Omental fat pad (tissue), 4 donors: ENCODE measurements at places on chromosomes 2 and 18. TPM values are rescaled to one million over a fixed set of nuclear protein-coding genes. Genes with fewer than 3 reads are reported as not detected.
A peak's percentile ranks its signal among the peaks of the same experiment; 100 is the strongest.

DNA sequence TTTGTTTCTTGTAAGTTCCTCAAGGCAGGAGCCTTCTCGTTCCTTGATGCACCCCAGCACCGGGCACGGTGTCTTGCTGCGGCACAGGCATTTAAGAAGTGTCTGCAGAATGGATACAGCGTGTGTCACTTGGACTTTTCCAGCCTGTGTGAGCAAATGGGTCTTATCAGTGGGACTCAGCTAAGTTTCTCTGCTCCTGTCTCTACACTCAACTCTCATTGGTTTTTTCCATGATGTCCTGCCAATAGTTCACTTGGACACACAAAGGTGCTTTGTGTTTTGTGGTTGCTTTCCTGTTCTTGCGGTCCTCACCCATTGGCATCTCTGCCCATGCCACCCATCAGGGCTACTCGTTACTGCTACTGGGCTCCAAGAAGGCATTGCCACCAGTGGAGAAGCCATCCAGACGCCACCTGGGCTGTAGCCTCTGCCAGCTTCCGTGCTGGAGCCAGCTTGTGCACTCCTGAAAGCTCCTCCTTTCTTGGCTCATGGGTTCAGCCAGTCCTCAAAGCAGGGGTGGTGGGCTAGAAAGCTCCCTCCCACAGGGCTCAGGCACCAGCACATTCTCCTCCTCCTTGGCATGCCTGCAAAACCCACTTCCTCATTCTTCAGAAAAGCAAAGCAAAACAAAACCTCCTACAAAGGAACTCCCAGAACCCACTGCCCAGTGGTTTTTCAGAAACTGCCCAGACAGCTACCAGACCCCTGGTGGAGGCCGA, 41.4 kb downstream of the IL1R2 start:
- DNase-seq: no peak

DNA sequence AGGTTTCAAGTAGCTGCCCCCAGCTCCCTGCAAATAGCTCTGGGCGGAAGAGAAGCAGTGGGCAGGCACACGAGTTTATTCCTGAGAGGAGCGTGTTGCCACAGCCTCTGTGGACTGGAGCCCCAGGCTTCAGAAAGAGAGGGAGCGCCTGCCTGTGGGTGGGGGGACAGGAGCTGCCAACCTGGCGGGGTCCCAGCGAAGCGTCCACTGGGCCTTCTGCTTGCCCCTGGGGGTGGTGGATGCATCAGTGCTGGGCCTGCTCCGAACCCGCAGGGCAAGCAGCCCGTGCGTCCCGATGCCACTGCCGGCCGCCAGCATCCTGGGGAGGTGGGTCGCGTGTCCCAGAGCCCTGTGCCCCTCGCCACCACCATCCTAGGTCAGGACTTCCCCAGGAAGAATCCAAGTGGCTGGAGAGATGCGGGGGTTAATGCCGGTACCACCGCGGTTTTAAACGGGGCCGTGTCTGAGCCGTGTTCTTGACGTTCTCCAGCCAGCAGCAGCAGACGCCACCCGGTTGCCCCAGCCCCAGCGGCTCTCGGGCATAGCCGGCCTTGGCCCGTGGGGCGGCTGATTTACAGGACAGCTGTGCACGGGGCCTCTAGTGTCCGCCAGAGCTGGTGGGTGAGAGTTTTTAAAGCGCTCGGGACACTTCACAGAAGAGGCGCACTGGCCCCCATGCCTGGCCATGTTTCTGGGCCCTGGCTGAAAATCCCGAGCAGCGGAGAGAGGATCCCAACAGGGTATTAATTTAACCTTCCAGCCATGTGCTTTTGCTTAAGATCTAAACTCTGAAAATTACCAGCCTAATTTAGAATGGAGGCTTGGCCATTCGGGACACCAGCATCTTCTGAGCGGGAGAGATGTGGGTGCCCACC, 84.7 kb downstream of the NFATC1 start:
- DNase-seq: no peak

- DNase-seq: no peak
These were observed 5.9 kb upstream of the RNF152 start for GRCh38 chr18:61898640-61899101.

- no peak for DNase-seq
These were observed 297.4 kb downstream of the EIPR1 start for GRCh38 chr2:3079959-3080948.

DNA sequence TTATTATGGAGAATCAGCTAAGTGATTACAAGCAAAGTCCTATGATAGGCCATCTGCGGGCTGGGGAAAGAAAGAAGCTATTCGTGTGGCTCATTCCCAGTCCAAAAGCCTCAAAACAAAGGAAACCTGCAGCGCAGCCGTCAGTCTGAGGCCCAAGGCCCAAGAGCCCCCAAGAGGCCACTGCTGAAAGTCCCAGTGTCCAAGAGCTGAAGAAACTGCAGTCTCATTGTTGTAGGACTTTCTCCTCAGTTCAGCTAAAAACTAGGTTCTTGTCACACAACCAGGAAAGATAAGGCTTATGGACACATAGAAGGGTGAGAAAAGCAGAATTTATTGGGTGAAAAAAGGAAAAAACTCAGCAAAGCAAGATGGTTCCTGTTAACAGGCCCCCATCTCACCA, 143.2 kb downstream of the RHBDD1 start:
- no peak for DNase-seq

DNA sequence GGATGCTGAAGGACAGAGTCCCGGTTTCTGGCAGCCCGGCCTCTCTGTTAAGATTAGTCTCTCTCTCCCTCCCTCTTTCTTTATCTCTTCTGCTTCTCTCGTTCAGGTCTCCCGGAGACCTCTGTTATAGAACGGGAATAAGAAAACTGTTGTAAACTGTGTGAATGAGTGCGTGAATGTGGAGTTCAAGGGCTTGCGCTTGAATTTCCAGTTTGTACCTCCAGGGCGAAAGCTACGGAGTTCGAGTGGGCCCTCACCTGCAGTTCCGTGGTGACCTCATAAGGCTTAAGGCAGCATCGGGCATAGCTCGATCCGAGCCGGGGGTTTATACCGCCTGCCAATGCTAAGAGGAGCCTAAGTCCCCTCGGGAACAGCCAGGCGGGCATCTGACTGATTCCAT, 26.4 kb downstream of the SKA1 start:
- DNase-seq: no peak

DNA sequence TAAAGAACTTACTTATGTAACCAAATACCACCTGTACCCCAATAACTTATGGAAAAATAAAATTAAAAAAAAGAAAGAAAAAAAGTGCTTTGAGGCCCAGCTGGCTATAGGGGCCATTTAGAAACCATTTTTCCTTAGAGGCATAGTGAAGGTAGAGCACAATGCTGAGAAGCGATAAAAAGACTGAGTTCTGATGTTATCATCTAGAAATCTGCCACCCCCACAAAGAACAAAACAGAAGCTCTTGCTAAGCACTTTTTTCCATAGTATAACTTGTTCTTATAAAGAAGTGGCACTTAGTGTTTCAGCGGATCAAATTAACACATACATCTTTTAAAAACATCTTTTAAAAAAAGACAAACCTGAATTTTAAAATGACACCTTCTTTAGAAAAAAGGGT, 51.4 kb downstream of the ICOS start:
- DNase-seq: no peak

- DNase-seq: peak; percentile 22
These were observed 215.8 kb upstream of the DTNA start for GRCh38 chr18:34494359-34494696.

DNA sequence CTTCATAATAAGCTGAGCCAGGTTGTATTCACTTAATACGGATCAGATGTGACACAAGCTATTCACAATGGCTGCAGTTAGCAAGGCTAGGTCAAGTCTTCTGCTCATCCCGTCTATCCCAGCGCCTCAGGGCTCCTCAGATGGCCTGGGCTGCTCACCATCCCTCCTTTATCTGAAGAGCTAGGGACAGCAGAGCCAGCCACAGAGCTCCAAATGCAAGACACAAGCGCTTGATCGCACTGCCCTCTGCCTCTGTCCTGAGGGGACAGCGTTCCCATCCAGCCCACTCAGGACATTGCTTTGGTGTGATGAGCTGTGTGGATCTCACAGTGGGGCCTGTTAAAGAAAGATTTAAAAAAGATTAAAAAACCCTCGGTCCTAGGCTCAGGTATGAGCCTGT, 254.4 kb upstream of the HS6ST1 start:
- DNase-seq: no peak

- DNase-seq: no peak
These were observed 37.7 kb downstream of the BCL11A start for GRCh38 chr2:60515721-60516226.

- no peak for DNase-seq
These were observed 116.3 kb downstream of the ZBTB7C start for GRCh38 chr18:48292782-48293424.

DNA sequence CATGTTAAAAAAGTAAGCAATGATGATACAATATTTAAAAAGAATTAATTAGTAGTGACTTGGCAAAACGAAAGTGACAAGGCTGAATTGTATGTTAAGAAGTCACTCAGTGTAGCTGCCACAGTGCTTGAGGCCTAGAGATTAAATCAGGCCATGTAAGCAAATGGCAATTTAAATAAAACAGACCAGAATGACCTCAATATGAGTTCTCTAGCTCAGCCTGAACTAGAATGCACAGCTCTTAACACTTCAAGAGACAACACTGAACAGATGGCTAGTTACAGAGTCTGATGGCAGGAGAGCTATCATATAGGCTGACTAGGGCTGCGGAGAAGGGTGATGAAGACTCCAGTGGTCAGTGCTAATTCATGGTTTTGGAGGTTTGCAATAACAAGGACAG, 117.9 kb upstream of the ZBTB14 start:
- DNase-seq: no peak

DNA sequence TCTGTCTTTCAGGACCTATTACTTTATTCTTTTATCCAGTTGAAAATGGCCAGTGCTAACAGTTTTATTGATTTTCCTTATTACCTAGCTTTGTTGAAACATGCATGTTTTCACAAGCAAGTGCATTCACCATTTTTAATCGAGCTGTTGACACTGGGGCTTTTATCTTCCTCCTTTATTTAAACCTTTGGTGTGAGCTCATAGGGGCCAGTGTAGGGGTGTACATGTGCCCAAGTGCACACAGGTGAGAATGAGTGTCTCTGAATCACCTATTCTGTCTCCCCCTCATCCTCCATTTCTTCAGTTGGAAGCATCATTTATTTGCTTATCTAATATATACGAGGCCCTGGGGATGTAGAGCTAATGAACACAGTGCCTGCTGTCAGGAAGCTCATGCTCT, 199.1 kb downstream of the PRKCE start:
- no peak for DNase-seq

DNA sequence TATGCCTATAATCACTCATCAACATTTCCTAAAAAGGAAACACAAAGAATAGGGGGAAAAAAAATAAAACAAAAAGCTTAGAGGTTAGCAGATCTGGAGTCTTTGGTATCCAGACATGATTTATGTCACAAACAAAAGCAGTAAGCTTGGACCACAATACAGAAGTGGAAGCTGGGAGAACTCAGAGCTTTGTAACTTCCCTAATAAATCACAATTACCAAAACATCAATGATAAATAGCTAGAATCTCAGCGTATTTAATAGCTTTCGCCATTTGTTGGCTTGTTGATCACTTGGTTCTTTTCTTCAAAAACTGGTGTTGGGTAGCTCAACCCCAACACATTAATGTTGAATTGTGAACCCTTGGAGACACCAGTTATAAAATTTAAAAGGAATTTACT, 392.5 kb downstream of the IRS1 start:
- no peak for DNase-seq

DNA sequence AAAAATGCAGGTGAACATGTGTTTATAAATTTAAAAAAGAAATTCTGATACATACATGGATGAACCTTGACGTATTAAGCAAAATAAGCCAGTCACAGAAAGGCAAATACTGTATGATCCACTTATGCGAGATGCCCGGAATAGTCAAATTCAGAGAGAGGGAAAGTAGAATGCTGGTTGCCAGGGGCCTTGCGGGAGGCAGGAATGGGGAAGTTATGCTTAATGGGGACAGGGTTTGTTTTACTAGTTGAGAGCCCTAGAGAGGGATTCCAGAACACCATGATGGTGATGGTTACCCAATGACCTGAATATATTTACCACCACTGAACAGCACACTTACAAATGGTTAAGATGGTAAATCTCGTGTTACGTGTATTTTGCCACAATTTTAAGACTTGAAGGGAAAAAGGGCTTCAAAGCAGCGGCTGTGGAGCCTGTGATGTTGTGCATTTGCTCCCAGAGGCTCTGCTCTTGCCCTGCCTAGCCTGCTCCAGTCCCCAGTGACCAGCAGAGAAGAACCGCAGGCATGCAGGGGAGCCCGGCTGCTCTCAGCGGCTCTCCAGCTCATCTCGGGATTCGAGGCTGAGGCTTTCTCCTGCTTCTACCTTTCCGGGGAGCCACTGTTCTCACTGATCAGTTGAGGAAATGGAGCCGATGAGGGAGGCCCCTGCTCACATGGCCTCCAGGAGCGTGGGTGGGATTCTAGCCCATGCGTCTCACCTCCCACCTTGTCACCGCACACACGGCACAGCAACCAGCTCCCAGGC, 51.7 kb upstream of the TFCP2L1 start:
- DNase-seq: no peak

GRCh38 chr2:15107137-15107536, 454.0 kb downstream of the NBAS start:
- no peak for DNase-seq

DNA sequence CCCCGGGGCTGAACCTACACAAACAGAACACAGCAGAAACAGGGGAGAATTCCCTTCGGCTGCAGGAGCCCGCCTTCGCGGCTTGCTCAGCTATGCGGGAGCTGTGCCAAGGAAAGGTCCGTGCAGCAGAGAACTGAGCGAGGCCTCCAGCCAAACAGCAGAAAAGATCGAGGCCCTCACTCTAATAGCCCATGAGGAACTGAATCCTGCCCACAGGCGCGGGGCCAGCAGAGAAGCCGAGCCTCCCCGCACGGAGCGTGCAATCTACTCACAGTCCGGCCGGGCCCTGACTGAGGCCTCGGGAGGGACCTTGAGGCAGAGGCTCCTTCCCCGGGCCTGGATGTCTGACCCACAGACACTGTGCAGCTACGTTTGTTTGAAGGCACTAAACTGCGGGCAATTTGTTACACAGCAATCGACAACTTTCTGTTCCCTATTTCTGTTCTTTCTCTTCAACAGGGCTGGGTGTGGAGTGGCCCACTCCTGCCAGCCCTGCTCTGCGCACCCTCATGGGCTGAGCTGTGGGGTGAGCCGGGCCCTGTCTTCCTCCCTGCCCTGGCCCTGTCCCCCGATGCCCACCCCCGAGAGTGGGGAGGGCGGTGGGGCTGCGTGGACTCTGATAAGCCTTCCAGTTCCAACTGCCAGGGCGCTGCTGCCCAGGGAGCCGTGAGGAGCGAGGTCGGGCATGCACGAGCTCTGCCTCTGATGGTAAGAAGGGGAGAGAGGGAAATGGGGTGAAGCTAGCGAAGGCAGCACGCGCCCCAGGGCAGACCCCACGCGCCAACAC, 13.7 kb downstream of the HES6 start:
- no peak for DNase-seq

FZD7 gene
- 3.8 TPM for total RNA-seq

KRCC1 gene
- 37.8 TPM for total RNA-seq

SPDYA gene
- total RNA-seq: not detected

TEX44 gene
- not detected for total RNA-seq

SLC23A3 gene
- total RNA-seq: 1.0 TPM

PLGLB2 gene
- 1.7 TPM for total RNA-seq

TRIM43 gene
- not detected for total RNA-seq

GBX2 gene
- total RNA-seq: not detected

LYPD6B gene
- total RNA-seq: 0.50 TPM

SLC19A3 gene
- 44.1 TPM for total RNA-seq

LONRF2 gene
- 2.5 TPM for total RNA-seq
